ENCODE measurements at places on chromosomes 4 and X.

DNA sequence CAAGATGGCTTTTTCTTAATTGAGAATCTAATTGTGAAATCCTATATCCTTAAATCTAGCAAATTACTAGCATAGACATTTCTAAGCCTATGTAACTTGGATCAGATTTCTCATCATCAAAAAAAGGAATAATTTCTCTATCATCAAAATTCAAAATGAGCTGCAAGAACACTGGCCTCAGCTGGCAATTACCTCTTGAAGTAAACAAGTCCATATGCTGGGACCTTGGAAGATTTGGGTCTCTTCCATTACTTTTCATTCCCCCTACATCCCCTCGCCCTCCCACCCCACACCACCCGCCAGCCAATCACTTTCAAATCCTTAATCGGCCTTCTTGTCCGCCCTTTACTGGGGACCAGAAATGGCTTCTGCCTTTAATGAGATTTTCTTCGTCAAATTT, 23.3 kb upstream of the MBTPS2 start:
- DNase-seq: no peak

- DNase-seq: no peak
These were observed 294.3 kb downstream of the GUCY2F start for GRCh38 chrX:109187473-109188168.

DNA sequence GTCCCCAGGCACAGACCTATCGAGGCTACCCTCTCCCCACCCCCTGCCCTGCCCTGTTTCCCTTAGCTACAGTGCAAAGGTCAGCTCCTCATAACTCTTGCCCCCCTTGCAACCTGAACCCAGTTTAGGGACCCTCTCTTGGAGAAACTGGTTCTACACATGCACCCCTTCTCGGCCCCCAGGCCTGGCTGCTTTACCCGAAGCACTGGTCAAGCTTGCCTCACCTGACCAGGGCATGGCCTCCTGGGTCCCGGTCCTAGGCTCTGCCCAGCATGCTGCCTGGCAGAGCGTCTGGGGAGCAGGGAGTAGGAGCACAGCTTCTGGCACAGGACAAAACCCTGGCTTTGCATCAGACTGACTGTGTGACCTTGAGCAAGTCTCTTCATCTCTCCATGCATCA, 28.0 kb downstream of the ZNF185 start:
- DNase-seq: no peak

DNA sequence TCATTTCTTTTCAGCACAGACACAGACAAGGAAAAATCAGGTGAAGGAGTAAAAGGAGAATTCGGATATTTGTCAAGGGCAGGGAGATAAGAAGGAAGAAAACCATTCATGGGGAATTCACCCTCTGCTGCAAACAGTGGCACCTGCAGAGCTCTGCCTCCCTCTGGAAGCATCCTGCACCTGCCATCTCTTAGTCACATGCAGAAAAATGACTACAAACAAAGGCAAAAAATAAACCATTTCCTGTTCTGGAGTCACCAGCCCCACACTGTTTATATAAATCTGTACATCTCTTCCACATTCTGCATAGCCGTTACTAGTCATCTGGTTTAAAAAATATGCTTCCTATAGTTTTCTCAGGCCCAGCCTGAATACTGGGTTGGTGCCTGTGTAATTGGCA, 205.3 kb downstream of the ARAP2 start:
- DNase-seq: no peak

DNA sequence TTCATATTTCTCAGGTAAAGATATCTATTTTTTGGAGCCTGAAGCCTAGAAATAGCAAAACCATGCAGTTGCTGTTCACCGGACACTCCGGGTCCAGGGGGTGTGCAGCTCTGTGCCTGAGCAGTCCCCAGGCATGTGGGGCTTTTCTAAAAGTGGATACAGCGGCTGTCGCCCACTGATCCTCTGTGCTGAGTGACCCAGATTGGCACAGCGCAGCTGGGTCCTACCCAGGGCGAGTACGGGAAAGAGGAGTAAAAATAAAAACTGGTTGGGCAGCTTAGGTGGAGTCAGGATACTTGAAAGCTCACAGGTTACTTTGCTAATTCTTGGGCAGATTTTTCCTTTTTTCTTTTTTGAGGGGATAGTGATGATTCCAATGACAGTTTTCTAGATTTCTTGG, 118.8 kb downstream of the UCHL1 start:
- no peak for DNase-seq

DNA sequence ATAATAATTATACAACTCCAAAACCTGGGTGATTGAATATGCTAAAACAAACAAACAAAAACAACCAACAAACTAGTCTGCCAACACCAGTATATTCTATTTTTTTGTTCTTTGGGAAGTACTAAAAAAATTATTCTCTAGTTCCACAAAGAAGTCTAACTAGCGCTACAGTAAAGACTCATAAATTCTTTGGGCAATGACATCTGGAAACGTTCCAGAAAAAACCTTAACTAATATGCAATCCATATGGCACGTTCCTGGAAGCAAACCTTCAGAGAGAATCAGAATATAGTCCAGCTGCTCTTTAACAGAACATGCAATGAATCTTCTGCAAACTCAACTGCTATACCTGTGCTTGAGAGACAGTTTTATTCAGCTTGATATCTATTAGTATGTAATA, 500.1 kb downstream of the TRAM1L1 start:
- no peak for DNase-seq

DNA sequence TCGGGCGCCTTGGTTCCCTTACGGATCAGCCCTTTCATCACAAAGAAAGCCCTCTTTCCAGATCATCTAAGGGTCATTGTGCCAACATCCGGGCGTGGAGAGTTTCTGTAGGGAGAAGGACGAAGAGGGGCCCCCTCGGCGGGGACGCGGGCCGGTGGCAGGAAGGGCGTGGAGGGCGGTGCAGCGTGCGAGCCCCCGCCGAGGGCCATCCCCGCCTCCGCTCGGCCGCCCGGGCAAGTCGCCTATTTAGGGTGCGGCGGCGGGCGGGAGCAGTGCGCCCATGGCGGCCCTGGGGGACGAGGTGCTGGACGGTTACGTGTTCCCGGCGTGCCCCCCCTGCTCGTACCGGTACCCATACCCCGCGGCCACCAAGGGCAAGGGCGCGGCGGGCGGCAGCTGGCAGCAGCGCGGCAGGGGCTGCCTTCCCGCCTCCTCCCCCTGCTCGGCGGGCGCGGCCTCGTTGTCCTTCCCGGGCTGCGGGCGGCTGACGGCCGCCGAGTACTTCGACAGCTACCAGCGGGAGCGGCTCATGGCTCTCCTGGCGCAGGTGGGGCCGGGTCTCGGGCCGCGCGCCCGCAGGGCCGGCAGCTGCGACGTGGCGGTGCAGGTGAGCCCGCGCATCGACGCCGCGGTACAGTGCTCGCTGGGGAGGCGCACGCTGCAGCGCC, at the start of gene ZAR1:
Gene ZAR1 (plus strand): TSS at position 241 of the 668 bp plus-strand sequence. CDS start 40 bp downstream, at position 281.
- no peak for DNase-seq
